Smooth muscle cell of the pulmonary artery (primary cell): ENCODE measurements at places on chromosomes 2 and 18. TPM values are rescaled to one million over a fixed set of nuclear protein-coding genes. Genes with fewer than 3 reads are reported as not detected.

Gene CYP1B1
- 92.9 and 230 TPM in 2 replicates for total RNA-seq

Gene CHRNA1
- total RNA-seq = 0.10 and 0.33 TPM in 2 replicates

Gene INHBB
- 0.03 and 0.52 TPM in 2 replicates for total RNA-seq

Gene NT5C1B
- not detected in 2 replicates for total RNA-seq

Gene FAM237A
- not detected in 2 replicates for total RNA-seq

Gene CTLA4
- not detected in 2 replicates for total RNA-seq

Gene STARD6
- not detected in 2 replicates for total RNA-seq

Gene NOSTRIN
- total RNA-seq = 0.13 TPM in 1 of 2 replicates, not detected in the other

Gene EMILIN2
- total RNA-seq = 3.4 and 7.6 TPM in 2 replicates

Gene CRYBA2
- total RNA-seq = not detected in 2 replicates

Gene CKAP2L
- total RNA-seq = 1.3 and 4.0 TPM in 2 replicates

Gene SRSF7
- total RNA-seq = 65.2 and 74.5 TPM in 2 replicates

Gene SYT4
- total RNA-seq = not detected in 2 replicates

Gene MAP3K19
- not detected in 2 replicates for total RNA-seq

Gene NCKAP1
- 211 and 218 TPM in 2 replicates for total RNA-seq

Gene LOXL3
- total RNA-seq = 110 and 319 TPM in 2 replicates

Gene MOCOS
- total RNA-seq = 5.6 and 16.6 TPM in 2 replicates

Gene EVA1A
- 26.7 and 94.9 TPM in 2 replicates for total RNA-seq

Gene AP1S3
- total RNA-seq = 18.6 and 41.7 TPM in 2 replicates

Gene CERKL
- total RNA-seq = not detected in 2 replicates
